ENCODE measurements at places on chromosomes 3 and 15.

DNA sequence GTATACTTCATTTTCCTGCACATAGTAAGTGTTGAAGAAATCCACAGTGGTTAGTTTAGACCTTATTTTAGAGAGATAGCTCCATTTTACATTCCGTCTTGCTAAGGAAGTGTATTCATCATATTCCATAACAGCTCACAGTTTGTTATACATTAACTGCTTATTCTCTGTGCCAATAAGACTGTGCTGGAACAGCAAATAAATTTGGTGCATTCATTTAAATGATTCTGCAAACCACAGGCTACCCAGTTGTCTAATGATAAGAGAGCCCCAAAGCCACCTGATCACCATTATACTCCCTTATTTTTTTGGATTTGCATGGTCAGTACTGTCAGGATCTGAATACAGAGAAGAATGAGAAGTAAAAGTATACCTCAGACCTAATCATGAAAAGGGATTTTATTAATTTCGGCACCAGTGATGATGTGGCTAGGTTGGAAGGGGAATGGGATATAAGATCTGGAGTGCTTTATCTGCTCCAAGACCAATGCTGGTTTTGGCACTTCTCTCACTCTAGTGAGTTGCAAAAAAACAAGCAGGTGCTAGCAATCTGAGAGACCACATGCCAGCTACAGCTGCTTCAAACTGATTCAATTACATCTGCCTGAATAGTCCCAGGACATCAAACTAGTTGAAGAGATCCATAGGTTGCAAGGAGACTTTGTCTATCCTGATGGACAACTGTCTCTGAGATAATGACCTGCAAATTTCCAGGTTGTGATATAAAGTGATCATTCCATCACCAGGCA lies 254.8 kb downstream of the ZBTB20 start:
- no peak for DNase-seq

- no peak for DNase-seq
Measured at GRCh38 chr3:106473576-106474475, 605.0 kb upstream of the CBLB start.

DNA sequence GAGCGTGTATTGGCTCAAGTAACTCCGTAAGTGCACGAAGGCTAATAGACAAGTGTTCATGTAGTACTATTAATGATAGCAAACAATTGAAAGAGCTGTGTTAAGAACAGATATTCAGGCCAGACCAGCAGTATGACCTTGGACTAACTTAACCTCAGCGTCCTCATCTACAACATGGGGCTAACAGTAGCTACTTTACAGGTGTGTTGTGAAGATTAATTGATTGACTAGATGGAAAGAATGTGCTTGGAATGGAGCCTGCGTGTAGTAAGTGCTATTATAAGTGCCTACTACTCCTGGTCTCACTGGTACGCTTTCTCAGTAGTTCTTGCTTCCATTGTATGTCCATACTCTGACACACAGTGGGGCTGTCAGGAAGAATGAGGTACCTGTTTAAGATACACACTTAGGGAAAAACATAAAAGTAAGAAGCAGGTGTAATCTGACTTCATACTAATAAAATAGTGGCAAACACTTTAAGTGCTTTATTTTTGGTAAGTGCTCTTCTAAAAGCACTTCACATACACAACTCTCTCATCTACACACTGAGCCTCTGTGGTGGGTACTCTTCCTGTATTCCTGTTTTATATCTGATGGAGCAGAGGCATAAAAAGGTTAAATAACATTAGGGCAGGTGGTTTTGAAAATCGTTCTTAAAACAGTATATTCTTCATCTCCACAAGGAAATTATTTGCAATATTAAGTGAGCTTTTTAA lies 24.3 kb upstream of the FBXL22 start:
- DNase-seq, result no peak

- no peak for DNase-seq
Measured at GRCh38 chr3:187120326-187120725, 19.0 kb downstream of the RPL39L start.

- no peak for DNase-seq
Measured at GRCh38 chr3:185115371-185115770, 37.5 kb downstream of the C3orf70 start.

DNA sequence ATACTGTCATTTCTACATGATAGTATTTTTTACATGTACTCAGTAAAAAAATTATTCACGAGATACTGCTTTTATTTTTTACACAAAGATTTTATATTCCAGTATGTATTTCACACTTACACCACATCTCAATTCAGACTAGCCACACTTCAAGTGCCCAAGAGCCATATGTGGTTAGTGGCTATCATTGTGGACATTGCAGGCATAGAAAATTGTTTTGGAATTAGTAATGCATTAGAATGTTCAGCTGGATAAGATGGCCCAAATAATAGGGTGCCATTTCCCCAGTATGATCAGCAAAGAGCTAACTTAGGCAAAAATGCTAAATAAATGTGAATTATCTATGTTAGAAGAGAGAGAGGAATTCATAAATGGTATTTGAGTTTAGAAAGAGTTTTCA lies 203.8 kb upstream of the MCTP2 start:
- DNase-seq, result no peak

DNA sequence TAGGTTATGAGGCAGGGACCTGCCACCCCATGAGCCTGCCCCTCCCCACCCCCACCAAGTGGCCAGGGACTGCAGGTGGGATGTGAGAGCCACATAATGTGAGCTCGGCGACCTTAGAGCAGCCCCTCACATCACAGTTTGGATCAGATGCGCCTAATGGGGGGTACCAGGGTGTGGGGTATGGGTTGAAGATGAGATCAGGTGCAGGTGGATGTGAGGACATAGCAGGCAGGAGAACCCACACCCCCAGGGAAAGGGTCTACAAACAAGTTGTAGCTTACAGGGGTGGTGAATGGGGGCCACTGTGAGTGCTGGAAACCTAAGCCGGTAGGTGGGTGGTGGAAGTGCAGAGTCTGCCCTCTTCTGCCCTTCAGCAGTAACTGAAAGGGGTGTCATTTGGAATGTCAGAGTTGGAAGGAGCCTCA lies 94.0 kb downstream of the CORO2B start:
- no peak for DNase-seq

DNA sequence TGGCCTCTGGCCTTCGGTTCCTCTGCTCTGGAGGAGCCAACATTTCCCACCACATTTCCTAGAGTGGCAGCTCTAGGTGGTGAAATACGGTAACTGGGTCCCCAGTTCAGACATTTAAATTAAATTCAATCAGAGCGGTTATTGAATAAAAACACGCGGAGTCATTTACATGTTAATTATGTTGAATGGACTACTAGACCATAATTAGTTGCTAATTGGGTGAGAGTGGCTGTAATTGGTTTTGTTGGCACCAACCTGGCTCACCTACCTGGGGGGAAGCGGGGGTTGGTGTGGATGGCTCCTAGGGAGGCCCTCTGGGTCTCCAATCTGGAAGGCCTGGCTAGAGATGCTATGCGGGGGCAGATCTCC lies 12.7 kb downstream of the SEMA3F start:
- no peak for DNase-seq

GRCh38 chr15:58551764-58552504 lies 120.1 kb downstream of the LIPC start:
- DNase-seq, result no peak

DNA sequence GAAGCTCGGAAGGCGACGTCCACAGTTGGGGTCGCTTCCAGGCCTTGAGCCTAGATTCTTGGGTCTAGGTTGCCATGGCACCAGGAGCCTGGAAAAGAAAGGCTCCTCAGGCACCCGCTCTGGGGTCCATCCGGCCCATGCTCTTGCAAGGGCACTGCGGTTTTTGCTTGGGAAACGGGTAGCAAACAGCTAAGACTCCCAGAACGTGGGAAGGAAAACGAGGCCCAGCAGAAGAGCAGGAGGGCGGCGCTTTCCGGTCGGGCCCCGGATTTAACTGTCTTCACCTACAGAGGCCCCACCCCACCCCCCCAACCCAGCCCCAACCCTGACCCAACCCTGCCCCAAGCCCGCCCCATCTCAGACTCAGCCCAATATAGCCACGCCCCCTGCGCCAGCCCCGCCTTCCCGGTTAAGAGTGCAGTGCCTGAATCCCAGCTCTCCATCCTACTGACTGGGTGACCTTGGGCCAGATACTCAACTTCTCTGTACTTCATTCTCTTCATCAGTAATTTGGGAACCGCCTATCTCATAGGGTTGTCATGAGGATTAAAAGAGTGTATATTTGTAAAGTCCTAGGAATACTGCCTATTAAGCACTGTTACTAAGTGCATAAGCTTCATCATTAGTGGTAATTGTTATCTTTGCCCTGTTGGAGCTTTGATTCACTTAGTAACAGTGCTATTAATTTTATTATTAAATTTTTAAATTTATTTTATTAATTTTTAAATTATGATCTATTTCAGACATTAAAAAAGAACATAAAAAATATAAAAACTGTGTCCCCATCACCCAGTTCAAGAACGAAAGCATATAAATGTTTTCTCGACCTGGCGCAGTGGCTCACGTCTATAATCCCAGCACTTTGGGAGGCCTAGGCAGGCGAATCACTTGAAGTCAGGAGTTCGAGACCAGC lies 28.4 kb upstream of the SMAD6 start:
- no peak for DNase-seq

GRCh38 chr3:177109688-177110330 lies 87.5 kb downstream of the TBL1XR1 start:
- no peak for DNase-seq

DNA sequence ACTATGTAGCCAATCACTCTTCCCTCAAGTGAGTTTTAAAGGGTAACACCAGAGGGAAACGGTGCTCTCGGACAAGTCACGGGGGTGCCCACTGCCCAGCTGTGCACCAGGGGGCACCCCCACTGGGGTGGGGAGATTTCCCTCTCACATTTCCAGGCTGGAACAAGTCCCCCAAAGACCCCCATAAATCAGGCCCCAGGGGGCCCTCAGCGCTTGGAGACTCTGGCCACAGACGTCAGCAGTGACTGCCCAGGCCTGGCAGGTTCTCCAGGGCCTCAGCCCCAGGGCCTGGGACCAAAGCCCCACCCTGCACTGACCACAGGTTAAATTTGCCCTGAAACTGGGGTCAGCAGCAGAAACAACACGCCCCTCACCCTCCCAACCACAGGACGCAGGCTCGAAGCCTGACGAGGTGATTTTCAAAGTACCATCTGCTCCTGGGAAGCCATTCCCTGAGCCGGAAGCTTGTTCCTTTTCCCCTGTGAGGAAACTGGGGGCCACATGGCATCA lies 17.0 kb downstream of the XXYLT1 start:
- DNase-seq, result no peak

DNA sequence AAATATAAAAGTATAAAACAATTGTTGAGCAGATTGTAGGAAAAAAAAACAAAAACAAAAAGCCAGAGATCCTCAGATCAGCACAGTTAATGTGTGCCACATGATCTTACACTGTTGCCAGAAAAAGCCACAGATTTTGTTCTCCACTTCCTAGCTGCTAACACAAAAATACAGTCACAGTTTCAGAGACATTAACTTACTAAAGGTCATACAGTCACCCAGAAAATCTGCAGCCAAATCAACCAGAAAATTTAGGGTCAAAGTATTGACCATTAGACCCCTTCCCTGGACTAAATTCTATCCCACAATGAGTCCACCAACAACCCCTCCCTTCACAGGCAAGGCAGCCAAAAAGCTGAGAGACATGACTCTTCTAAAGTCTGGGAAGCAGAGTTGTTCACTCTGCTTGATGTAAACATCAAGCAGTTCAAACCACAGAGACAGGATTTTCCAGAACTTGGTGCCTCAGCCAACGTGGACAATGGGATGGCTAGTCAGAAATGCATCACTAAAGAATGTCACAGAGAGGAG lies 59.1 kb downstream of the SST start:
- no peak for DNase-seq

DNA sequence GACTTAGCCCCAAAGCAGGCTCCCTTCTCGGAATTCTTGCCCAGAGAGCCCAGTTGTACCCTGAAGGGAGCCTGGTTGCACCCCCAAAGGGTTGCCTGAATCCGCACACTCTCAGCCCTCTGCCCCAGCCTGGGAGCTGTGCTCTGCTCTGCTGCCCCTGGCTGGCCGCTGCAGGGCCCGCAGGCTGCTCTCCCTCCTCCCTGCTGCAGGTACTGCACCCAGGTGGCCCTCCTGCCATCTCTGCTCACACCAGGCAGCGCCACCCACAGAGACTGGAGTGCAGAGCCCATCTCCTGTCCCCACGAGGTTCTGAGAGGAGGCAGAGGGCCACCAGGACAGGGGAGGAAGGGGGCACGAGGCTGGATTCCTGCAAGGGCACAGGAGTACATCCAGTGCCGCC lies 134.2 kb upstream of the NSMCE3 start:
- no peak for DNase-seq

DNA sequence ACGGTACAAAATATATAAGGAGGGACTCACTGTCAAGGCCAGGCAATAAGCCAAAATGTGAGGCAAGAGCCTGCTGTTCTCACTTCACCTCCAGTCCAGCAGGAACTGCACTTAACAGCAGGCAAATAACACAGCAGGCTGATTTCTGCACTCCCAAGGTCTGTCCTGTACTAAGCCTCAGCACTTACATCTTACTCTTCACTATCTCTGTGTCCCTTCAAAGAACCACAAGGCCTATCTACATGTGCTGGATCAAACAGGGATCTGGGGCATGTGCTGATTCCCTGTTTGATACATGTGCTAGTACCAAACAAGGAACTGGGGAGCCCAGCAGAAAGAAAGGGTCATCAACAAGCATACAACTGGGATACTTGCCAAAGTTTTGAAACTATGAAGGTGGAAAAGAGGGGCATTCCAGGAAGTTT lies 22.2 kb downstream of the UACA start:
- DNase-seq, result no peak

DNA sequence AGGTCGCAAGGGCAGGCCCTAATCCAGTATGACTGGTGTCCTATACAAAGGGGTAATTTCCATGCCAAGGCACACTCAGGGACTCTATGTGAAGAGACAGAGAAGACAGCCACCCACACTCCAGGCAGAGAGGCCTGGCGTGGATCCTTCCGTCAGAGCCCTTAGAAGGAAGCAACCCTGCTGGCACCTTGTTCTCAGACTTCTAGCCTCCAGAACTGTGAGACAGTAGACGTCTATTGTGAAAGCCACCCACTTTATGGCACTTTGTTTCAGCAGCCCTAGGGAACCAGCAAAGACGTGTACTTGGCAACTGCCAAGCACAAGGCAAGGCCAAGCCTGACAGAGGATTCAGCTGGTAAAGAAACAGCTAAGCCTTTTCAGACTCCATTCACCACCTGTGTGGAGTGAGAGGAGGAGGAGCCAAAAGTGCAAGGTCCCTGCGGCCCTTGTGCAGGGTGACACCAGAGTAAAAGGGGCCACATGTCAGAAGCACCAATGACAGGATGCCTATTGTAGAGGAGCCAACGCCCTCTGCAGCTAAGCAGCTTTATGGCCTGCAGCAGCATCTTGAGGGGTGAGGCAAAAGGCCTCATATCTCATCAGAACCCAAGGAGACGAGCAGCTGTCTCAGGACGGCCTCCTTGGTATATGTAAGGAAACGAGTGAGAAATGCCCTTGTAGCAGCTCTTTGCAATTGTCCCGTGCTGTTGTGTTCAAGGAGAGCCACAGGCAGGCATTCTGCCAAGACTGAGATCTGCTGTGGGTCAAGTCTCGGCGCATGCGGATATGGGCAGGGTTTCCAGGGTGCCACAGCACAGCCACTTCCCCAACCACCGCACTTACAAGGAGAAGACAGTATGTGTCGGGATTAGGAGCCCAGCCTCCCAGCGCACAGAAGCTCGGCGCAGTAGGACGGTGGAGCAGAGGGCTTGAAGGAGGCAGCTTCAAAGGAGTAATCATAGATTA lies 121.5 kb upstream of the LIPC start:
- DNase-seq, result no peak

All from activated gamma-delta T cell treated with anti-CD3 and anti-CD28 coated beads, Interleukin-2, amount 50 U/mL, for 16 hours (primary cell).